ENCODE measurements at places on chromosomes 6 and 20.

GRCh38 chr20:45305262-45305661 lies 1.4 kb upstream of the RBPJL start:
- no peak for DNase-seq

GRCh38 chr20:50794181-50794845 lies 548 bp upstream of the BCAS4 start:
- no peak for DNase-seq

DNA sequence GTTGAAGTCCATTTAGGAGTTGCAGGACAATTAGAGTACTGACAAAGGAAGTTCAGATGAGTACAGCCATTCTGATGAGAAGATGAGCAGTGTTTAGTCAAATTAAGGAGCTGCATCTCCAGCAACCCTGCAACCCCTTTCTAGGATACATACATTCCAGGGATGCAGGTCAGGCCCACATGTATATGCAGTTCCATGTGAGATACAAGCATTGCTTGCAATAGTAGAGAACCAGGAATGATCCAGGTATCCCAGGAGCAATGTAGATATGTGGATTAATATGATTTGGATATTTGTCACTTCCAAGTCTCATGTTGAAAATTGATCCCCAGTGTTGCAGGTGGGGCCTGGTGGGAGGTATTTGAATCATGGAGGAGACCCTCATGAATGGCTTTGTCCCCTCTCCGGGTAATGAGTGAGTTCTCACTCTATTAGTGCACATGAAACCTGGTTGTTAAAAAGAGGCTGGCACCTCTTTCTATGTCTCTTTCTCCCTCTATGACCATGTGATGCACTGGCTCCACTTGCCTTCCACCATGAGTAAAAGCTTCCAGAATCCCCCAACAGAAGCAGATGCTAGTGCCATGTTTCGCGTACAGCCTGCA lies 6.4 kb downstream of the HLA-DPA1 start:
- no peak for DNase-seq

GRCh38 chr20:2834401-2835110 lies 5.9 kb downstream of the PCED1A start:
- DNase-seq, result no peak

GRCh38 chr20:51665543-51666118 lies 102.6 kb downstream of the ATP9A start:
- no peak for DNase-seq

DNA sequence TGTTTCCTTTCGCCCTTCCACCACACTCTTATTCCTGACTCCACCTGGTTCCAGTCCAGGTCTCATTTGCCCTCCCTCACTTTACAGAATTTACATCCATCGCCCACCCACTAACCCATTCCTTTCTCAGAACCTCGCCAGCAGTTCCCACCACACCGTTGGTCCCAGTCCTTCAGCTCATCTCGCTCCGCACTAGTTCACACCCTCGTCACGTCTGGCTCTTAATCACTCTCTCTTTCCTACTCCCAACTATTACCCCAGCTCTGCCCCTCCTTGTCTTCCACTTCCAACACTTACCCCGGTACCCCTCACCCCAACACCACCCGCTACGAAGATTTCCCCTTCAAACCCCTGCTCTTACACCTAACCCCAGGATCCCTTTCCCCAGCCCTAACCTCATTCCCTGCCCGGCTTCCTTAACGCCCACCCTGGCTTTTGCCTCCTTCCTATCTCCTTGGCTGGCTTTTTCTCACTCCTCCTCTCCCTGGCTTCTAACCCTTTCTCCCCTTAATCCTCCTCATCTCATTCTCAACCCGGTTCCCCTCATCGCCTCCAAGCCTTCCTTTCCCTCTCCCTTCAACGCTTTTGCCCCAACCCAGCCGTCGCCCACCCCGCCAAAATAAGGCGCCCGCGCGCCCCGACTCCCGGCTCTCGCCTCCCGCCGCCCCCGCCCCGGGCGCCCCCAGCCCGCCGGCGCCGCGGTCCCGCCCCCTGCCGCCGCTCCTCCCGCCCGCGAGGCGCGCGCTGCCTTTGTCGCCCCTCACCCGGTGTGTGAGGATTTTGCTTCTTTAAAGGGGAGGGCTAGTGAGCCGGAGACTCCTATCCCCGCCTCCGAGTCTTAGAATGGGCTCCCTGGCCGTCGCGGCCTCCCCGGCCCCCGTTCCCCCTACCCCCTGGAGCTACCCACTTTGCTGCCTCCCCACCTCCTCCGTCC lies 542 bp downstream of the USP49 start:
- DNase-seq, result no peak

- no peak for DNase-seq
Observed at GRCh38 chr6:106369739-106370138, 9.2 kb downstream of the CRYBG1 start.

DNA sequence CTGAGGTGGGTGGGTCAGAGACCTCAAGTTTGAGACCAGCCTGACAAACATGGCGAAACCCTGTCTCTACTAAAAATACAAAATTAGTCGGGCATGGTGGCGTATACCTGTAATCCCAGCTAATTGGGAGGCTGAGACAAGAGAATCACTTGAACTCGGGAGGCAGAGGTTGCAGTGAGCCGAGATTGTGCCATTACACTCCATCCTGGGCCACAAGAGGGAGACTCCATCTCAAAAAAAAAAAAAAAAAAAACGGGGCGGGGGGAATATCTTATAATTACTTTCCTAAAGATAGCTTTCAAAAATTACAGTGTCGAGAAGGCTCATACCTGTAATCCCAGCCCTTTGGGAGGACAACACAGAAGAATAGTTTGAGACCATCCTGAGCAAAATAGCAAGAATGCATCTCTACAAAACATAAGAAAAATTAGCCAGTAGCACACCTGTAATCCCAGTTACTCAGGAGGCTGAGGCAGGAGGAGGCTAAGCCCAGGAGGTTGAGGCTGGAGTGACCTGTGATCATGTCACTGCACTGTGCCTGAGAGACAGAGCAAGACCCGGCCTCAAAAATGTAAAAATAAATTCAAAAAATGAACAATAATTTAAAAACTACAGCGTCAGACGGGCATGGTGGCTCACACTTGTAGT lies 25.8 kb downstream of the CBFA2T2 start:
- no peak for DNase-seq

GRCh38 chr6:139981066-139981624 lies 606.7 kb upstream of the CITED2 start:
- no peak for DNase-seq

- DNase-seq, result no peak
Observed at GRCh38 chr6:89002523-89002922, 39.1 kb upstream of the RNGTT start.

DNA sequence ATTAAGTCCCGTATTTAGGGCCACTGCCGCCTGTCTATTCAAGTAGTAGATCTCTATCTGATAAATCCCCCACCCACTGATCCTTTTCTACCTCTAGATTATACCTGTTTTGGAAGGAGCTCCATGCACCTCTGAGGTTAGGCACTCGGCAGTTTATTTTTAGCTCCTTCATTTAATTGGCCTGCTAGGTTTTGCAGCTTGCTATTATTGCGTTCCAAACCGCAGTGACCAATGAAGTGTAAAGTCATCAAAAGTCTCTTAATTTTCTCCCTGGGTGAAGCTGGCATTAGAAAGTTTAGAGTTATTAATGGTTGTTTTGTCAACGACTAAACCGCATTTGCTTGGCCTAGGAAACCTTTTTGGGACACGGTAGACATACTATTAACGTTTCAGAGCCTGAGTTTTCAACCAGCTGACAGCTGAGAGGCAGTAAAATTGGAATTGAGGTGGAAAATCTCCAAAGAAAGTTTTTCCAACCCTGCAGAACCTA lies 60.0 kb downstream of the RFPL4B start:
- DNase-seq, result no peak

Data from left ventricle myocardium superior (tissue), 1 donor.